Mesothelial cell of epicardium (in vitro differentiated cells): ENCODE measurements at places on chromosomes 11 and 22. TPM values are rescaled to one million over a fixed set of nuclear protein-coding genes. Genes with fewer than 3 reads are reported as not detected.

The GAS2 gene
- 14.8 to 17.8 TPM (median 14.9 TPM) in 3 replicates for total RNA-seq

The MAP6 gene
- 0.92 to 1.2 TPM (median 1.2 TPM) in 3 replicates for total RNA-seq

DNA sequence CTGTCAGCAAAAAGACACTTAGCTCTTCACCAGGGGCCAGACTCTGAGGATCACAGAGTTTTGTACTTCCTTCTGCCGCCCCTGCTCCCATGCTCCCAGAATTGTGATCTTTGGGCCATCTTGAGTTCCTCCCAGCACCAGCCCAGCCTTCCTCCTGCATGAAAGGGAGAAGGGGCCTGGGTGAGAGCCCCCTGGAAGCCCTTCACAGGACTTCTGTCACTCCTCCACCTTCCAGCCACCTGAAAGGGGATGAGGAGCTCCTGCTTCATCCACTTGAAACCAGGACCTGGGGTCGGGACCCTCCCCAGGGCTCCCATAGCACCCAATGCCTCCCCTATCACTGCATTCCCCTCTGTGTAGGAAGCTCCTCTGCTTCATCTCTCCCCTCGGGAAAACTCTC lies 174.2 kb downstream of the BUD13 start:
- peaks cover 6% of the 10 kb centered on the region for H3K4me1 ChIP-seq
- no peak overlapping the region for H3K27ac ChIP-seq
- H3K27me3 ChIP-seq = peaks cover 69% of the 10 kb centered on the region
- H3K36me3 ChIP-seq = no peaks in the 10 kb centered on the region

GRCh38 chr22:32077151-32077550 lies 34.1 kb downstream of the SLC5A1 start:
- H3K4me3 ChIP-seq = no peak overlapping the region
- H3K27ac ChIP-seq = no peak overlapping the region
- H3K4me1 ChIP-seq = peaks cover 9% of the 10 kb centered on the region
- peaks cover 35% of the 10 kb centered on the region for H3K27me3 ChIP-seq
- no peaks in the 10 kb centered on the region for H3K36me3 ChIP-seq
- no peak for DNase-seq

- no peaks in the 10 kb centered on the region for H3K36me3 ChIP-seq
- no peak overlapping the region for H3K27ac ChIP-seq
- H3K27me3 ChIP-seq = no peaks in the 10 kb centered on the region
- DNase-seq = no peak
- no peaks in the 10 kb centered on the region for H3K4me1 ChIP-seq
Observed at GRCh38 chr11:124277207-124277606, 21.0 kb downstream of the OR8G5 start.

DNA sequence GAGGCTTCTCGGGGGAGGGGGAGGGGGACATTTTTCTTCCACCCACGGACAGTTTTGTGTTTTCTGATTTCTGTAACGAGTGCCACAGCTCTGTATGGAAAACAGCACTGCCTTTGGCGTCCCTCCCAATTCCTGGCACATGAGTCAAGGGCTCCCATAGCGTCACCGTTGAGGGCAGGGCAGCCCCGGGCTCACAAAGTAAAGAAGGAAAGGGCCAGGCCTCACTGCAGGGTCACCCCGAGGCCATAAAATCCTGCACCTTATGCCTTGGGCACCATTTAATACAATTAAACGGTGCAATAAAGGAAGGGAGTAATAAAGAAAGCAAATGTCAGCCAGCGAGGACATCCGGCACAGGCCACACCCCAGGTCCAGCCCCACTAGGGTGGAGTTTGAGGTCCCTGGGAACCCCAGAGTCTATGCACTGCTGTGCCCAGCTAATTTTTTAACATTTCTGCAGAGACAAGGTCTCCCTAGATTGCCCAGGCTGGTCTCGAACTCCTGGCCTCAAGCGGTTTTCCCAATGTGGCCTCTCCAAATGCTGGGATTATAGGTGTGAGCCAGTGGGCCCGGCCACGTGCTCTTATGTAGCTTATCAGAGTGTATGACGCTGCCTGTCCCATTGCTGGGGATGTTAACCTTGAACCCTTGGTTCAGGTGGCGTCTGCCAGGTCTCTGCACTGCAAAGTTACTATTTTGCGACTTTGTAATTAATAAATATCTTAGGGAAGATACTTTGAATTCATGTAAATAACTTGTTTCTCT lies 13.6 kb upstream of the MUC2 start:
- peaks cover 40% of the 10 kb centered on the region for H3K27me3 ChIP-seq
- no peak overlapping the region for H3K27ac ChIP-seq
- H3K36me3 ChIP-seq = no peaks in the 10 kb centered on the region
- no peaks in the 10 kb centered on the region for H3K4me1 ChIP-seq
- no peak overlapping the region for H3K4me3 ChIP-seq

GRCh38 chr11:1256257-1257045 lies 33.6 kb downstream of the MUC5B start:
- no peaks in the 10 kb centered on the region for H3K36me3 ChIP-seq
- H3K27me3 ChIP-seq = peaks cover 1% of the 10 kb centered on the region
- DNase-seq = no peak
- no peak overlapping the region for H3K27ac ChIP-seq
- H3K4me3 ChIP-seq = no peak overlapping the region
- H3K4me1 ChIP-seq = no peaks in the 10 kb centered on the region

GRCh38 chr22:48450188-48450825 lies 1377.4 kb downstream of the BRD1 start:
- no peak overlapping the region for H3K4me3 ChIP-seq
- no peak overlapping the region for H3K27ac ChIP-seq
- no peak for DNase-seq
- H3K27me3 ChIP-seq = peaks cover 6% of the 10 kb centered on the region
